DMS53 (cell line): ENCODE measurements at places on chromosomes 12 and 14.
A peak's percentile ranks its signal among the peaks of the same experiment; 100 is the strongest.

DNA sequence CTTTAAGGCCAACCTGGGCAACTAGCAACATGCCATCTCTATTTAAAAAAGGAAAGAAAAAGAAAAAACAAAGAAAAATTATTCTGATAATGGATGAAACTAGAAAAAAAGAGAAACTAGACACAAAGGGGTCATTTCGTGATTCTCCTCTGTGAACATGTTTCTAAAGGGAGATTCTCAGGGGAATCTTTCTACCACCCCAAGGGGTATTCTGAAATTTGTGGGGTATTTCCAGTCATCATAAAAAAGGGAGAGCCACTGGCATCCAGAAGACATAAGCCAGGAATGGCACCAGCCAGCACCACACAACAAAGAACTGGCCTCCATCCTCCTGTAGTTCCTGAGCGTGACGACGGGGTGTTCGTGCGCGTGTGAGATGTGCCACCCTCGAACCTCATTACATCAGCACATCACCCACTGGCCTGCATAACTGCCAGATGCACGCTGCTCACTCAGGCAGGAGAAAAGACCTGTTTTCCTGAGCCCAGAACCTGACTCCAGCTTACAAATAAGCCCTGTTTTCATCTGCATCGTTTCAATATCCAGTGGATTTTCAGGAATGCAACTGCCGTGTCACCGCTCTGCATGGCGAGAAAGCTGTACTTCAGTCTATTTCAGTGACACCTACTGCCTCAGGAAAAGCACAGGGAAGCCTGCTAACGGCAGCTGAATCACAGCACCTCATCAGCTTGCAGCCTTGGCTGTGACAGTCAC is 23.9 kb downstream of the STX2 start:
- no peak for DNase-seq

DNA sequence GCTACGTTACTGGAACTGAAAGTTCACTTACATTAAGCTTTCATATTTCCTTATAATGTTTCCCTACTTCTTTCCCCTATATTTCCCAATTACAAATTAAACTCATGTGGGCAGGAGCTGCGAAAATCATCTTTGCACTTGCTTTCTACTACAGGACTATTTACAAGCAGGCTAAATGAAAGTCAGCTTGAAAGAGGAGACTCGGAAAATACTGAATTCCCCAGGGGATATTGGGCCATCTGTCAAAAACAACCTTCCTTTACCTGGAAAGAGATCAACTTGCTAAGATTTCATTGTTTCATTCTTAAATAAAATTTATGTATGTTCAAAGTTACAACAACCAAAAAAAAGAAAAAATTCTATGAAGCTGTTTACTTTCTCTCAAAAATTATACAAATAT is 92.8 kb upstream of the BBS10 start:
- DNase-seq = no peak

DNA sequence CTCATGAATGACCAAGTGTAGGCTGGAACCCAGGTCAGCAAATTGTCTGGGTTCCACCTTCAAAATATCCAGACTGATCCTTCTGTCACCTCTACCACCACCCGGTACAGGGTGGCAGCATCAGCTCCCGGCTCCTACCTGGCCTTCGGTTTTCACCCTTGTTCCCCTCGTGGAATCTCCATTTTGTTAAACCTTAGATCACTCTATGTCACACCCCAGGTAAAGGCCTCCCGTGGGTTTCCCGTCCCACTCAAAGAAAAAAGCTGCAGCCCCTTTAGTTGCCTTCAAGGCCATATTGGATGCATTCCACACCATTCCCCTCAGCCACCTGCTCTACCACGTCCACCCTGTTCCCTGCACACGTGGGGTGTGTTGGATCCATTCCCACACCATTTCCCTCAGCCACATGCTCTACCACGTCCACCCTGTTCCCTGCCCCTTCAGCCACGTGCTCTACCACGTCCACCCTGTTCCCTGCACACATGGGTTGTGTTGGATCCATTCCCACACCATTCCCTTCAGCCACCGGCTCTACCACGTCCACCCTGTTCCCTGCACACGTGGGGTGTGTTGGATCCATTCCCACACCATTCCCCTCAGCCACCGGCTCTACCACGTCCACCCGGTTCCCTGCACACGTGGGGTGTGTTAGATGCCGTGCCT is 23.8 kb downstream of the SLC6A13 start:
- no peak for DNase-seq

DNA sequence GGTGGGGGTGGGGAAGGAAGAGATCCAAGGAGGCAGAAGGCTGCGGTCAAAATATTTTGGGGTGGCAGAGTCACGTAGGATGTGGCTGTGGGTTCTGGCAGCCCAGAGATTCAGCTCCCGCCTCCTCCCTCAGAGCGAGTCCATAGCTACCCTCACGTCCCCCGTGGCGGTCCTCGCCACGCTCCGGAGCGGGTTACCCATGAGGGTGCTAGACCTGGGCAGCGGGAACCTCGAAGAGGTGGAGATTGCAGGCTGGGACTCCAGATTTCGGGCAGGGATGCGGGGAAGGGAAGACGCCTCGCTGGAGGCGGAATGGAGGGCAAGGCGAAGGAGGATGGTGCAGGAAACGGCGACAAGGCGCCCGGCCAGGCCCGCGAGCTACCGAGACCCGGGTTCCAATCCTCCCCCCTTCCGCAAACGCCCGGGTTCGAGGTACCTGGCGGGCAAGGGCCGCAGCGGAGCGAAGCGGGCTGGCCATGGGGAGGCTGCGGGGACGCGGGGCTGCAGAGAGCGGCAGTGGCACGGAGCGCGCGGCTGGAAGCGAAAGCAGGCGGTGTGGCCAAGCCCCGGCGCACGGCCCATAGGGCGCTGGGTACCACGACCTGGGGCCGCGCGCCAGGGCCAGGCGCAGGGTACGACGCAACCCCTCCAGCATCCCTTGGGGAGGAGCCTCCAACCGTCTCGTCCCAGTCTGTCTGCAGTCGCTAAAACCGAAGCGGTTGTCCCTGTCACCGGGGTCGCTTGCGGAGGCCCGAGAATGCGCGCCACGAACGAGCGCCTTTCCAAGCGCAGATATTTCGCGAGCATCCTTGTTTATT is 46.2 kb downstream of the BCAT1 start:
- DNase-seq = no peak

DNA sequence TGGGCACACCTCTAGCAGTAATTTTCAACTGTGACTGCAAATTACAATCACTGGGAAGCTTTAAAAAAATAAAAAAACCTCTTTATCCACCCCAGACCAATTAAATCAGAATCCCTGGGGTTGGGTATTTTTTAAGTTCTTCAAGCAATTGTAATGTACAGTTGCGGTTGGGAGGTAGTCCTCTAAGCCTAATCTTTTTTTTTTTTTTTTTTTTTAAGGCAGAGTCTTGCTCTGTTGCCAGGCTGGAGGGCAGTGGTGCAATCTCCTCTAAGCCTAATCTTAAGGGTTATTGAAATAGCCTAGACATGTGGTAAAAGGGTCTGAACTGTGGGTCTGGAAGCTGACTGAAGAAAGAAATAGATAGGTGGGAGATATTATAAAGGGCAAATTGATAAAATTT is 230.5 kb downstream of the AKAP6 start:
- no peak for DNase-seq

DNA sequence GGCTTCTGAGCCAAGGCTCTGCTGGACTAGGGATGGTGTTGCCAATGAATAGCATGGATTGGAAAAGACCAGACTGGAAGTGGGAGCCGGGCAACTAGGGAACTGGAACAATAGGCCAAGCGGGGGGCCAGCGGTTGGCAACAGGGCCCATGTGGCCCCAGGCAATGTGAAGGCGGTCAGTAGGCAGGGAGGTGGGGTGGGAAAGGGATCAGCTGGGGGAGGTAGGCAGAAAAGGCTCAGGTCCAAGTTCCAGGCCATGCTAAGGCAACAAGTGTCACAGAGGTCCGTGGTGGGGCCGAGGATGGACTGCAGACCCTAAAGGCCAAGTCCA is 14.9 kb upstream of the MLXIP start:
- no peak for DNase-seq

DNA sequence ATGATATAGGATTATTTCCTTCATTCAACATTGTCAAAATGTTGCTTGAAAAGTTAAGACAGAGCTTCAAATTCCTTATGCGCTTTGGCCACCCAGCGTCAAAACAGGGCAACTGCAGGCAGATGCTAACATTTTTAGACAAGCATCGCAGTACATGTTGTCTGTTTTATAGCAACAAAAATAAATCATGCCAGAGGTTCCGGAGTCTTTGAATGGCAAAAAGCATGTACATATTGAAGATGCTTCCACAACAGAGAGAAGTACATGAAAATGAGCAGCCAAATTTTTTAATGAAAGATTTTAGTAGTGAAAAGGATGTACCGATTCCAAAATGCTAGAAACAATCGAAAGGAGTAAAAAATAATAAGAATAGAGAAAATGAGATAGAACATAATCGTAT is 49.8 kb upstream of the USP15 start:
- peak; percentile 79 for DNase-seq

DNA sequence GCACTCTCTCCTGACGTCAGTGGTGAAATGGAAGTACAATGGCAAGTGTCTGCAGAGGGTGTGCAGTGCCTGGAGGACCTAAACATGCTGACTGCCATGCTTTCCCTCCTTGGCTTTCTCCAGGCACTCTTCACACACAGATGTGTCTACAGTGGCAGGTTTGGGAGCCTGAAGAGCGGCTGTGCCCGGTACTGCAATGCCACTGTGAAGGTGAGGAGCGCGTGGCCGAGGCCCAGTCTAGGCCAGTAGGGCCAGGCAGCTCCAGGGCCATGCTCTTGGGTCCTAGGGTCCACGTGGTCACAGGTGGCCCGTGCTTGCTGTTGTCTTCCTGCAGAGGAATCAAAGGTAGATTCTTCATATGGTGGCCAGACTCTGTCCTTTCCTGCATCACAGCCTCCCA is 81.4 kb downstream of the STAB2 start:
- DNase-seq = no peak

GRCh38 chr14:99101855-99102461 is 170.0 kb downstream of the BCL11B start:
- no peak for DNase-seq

DNA sequence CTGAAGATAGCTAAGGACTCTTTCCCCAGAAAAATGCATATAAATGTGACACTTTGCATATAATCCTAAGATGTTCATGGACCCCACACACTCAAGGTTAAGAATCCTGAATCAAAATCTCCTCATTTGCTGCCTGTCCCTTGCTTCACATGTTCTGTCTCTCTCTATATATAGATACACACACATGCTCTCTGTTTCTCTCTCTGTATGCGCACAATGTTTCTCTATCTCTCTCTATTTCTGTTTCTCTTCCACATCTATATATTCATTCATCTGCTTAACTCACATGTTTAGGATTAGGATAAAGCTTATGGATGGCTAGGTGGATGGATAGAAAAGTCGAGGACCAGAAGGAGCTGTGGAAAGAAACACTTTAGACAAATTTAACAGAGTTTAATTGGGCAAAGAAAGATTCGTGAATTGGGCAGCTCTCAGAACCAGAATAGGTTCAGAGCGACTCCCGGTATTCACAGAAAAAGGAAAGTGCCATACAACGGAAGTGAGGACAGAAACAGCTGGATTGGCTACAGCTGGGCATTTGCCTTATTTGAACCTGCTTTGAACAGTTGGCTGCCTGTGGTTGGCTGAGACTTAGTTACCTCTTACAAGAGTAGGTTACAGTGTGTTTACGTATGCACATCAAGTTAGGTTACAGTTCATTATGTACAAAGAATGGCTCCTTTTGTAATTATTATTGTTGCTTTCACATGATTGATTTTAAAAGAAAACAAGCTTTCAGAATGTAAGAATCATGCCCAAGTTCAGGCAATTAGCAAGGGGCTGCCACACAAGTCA is 57.6 kb downstream of the EMP1 start:
- no peak for DNase-seq

DNA sequence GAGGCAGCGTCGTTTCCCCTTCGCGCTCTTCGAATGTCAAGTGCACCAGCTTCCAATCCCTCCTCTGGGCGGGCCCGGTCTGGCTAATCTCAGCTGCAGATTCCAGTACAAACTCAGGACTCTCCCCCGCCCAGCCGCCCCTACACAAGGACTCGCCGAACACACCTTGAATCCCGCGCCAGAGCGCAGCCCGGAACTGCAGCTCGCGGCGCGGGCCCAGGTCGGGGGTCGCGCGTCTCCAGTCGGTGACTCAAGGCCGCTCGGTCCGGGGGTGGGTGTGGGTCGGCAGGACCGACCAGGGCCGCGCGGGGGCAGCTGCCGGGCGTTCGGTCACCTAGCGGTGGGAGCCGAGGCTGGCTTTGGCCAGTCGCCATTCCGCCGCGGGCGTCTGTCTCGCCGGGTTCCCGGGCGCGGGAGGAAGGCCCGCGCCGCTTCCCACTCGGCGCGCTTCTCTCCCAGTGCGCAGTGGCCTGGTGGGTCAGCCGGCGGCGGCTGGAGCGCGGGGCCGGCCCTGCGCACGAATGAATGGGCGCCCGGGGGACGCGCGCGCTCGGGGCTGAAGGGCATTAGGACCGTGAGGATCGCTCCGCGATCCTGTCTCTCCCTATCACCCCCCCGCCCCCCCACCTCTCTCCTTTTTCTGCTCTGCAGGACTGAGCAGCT is at the start of gene GALNT16:
TSS of gene GALNT16 (plus strand) at position 632 of the 663 bp plus-strand sequence. CDS start 133 bp downstream, outside the sequence.
- DNase-seq = peak; percentile 51

DNA sequence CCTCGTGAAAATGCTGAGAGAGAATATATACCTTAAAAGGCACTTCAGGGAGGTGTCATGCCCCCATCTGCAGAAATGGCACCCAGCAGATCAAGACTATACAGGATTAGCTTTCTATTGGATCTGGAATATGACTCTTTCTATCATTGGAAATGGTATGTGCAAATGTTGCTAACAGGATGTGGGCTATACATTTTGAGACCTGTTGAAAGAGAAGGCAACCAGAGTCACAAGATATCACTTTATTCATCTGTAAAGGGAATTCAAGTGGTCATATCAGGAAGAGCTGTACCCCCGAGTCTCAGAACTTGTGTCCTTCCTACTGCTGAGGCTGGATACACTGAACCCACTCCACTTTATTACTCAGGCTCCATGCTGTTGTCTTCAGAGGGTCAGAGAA is 46.1 kb upstream of the FRMD6 start:
- DNase-seq = no peak

DNA sequence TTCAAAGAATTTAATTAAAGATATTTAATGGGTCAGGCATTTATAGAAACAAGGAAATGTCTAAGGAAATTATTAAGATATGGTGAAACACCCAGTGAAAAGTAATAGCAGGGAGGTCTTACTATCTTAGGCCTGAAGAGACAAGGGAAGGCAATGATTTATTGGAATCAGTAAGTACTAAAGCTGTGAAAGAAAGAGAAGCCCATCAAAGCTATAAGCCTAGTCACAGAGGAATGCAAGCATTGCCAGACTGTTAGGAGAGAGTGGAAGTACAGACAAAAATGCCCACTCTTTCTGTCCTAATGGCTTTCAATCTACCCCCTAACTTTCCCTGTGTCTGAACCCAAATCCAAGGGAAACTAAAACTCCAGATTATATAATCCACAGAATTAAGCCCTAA is 69.2 kb upstream of the PIK3C2G start:
- DNase-seq = no peak

- DNase-seq = peak; percentile 91
These were observed 75.2 kb upstream of the SCAF11 start for GRCh38 chr12:46065412-46066166.

GRCh38 chr12:123399255-123399617 is 15.3 kb downstream of the KMT5A start:
- DNase-seq = no peak

- no peak for DNase-seq
These were observed 49.5 kb downstream of the FANCM start for GRCh38 chr14:45185100-45185814.

GRCh38 chr12:19316425-19316824 is 122.9 kb upstream of the AEBP2 start:
- no peak for DNase-seq

GRCh38 chr14:24115422-24116127 is 826 bp upstream of the NRL start:
- no peak for DNase-seq
